ENCODE measurements at places on chromosomes 5 and 9. TPM values are rescaled to one million over a fixed set of nuclear protein-coding genes. Genes with fewer than 3 reads are reported as not detected.

Gene OBP2B
- polyA plus RNA-seq: not detected

Gene SLC2A8
- polyA plus RNA-seq: 15.2 TPM

Gene LHX3
- polyA plus RNA-seq: 0.02 TPM

Gene EIF4EBP3
- polyA plus RNA-seq: 40.6 TPM

Gene ANKRD18A
- 0.78 TPM for polyA plus RNA-seq

Gene UBAP1
- polyA plus RNA-seq: 54.4 TPM
